ENCODE measurements at places on chromosomes 2 and 18. TPM values are rescaled to one million over a fixed set of nuclear protein-coding genes. Genes with fewer than 3 reads are reported as not detected.

GNLY gene
- 44.7 TPM for total RNA-seq

MLPH gene
- not detected for total RNA-seq

DES gene
- total RNA-seq, result not detected

GRCh38 chr18:59268721-59269562 lies 4.3 kb downstream of the RAX start:
- no peak overlapping the region for H3K4me3 ChIP-seq
- peaks cover 81% of the 10 kb centered on the region for H3K27me3 ChIP-seq
- peaks cover 39% of the 10 kb centered on the region for H3K4me1 ChIP-seq
- H3K27ac ChIP-seq, result no peak overlapping the region

DNA sequence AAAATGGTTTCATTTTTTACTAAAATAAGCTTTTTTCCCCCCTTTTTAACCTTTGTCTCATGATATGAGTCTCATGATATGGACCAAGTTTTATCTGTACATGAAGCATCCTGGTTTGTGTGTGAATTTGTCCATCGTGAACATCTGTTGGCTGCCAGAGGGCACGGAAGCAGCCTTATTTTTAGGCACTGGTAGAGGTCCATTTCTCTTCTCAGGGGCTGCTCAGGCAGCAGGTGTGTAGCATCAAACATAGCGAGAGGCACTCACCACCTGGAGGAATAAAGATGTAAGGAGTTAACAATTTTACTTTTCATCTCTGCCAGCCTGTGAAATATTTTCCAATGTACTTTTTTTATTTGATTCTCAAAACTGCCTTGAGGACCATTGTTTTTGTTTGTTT lies 134.5 kb downstream of the RHBDD1 start:
- H3K27ac ChIP-seq, result no peak overlapping the region
- H3K4me3 ChIP-seq, result no peak overlapping the region
- H3K27me3 ChIP-seq, result no peaks in the 10 kb centered on the region
- H3K36me3 ChIP-seq, result no peaks in the 10 kb centered on the region
- DNase-seq, result no peak
- peaks cover 9% of the 10 kb centered on the region for H3K4me1 ChIP-seq

DNA sequence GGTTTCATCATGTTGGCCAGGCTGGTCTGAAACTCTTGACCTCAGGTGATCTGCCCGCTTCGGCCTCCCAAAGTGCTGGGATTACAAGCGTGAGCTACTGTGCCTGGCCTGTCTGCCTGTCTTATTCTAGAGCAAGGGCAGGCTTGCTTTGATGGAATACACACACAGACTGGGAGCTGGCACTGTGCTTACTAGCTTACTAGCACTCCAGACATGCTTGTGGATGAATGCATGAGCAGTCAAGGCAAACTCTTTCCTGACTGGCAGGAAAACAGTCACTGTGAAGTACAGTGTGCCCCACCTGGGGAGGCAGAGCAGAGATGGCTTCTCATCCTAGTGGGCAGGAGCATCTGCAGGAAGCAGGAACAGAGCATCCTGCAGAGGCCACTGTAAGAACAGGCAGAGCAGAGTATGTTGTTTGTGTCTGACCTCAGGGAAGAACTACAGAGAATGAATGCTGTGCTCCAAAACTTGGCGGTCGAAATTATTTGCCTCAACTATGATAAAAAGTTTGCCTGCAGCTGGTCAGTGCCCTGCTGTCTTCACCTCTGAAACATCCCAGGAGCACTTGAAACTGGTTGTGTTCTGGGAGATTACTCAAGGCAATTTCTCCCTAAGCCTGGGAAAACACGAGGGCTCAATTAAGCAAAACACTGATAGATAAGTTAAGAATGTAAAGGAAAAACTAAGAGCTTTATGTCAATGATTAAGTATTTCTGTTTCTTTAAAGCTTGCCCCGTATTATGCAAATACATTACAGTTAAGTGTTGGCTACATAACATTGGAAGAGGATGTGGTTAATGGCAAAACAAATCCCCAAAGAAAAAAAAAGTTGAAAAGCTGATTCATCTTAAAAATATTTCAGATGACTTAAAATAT lies 102.4 kb downstream of the VAPA start:
- no peak overlapping the region for H3K4me3 ChIP-seq
- DNase-seq, result no peak
- H3K36me3 ChIP-seq, result no peaks in the 10 kb centered on the region
- H3K4me1 ChIP-seq, result peaks cover 3% of the 10 kb centered on the region
